Fibroblast of pulmonary artery (primary cell): ENCODE measurements at places on chromosomes 13 and 19.

DNA sequence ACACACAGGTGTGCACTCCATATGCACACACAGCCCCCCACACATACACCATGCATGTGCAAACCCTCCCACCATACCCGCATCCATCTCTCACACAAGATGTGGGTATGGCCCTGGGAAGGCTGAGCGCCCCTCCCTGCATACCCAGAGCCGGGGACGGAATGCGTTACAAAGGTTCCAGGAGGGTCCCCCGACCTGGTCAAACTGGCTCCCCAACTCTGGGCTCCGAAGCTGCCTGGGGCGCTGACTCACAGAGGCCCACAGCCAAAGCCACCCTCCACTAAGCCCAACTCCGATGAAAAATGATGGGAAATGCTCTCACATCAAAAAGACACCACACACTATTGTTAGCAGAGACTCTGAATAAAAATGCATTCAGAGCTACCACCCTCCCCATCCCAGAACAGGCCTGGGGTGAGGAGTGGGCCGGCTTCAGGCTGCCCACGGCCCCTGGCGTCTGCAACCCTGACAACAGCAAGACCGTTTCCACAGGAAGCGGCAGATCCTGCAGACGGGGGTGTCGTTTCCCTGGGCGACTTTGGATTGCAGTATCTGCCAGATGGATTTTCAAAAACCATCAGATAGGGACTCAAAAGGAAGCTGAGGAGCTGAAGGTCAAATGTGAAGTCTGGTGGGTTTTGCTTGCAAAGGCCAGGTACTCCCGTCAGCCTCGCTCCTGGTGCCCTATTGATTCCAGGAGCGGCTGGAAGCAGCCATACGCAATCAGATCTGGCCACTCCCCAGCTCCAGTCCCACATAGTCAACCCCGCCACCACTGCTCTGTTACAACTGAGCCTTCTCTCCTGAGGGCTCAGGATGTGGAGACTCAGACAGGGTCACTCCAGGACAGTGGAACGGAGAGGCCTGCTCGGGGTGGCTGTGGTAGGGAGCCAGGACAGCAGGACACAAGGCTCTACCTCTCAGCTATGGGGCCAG, 14.3 kb downstream of the PEPD start:
- no peak for DNase-seq

GRCh38 chr13:112712451-112713207, 22.8 kb downstream of the ATP11A start:
- DNase-seq = no peak

DNA sequence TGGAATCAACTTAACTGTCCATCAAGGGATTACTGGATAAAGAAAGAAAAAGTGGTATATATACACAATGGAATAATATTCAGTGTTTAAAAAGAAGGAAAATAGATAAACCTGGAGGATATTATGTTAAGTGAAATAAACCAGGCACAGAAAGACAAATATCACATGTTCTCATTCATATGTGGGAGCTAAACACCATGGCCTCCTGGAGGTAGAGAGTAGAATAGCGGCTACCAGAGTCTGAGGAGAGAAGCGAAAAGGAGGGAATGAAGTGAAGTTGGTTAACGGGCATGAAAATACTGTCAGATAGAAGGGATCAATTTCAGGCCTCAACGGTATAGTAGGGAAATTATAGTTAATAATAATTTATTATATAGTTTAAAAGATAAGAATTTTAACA, 147.5 kb upstream of the OBI1 start:
- DNase-seq = no peak

DNA sequence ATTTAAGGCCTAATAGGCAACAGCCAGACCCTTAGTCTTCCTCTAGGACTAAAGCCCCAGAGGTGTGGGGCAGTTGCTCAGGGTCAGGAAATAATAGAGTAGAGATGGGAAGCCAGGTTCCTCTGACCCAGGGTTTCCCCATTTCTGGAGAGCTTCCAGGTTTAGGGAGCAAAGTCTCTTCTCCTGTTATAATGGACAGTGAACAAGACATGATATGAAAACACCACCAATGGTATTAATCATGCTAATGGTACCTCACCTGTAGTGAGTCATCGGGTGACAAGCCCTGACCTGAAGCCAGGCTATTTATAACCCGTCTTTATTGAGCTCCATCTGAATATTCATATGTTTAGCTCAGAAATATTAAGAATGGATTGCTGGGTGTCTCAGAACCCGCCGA, 24.6 kb downstream of the BICRA start:
- DNase-seq = no peak

DNA sequence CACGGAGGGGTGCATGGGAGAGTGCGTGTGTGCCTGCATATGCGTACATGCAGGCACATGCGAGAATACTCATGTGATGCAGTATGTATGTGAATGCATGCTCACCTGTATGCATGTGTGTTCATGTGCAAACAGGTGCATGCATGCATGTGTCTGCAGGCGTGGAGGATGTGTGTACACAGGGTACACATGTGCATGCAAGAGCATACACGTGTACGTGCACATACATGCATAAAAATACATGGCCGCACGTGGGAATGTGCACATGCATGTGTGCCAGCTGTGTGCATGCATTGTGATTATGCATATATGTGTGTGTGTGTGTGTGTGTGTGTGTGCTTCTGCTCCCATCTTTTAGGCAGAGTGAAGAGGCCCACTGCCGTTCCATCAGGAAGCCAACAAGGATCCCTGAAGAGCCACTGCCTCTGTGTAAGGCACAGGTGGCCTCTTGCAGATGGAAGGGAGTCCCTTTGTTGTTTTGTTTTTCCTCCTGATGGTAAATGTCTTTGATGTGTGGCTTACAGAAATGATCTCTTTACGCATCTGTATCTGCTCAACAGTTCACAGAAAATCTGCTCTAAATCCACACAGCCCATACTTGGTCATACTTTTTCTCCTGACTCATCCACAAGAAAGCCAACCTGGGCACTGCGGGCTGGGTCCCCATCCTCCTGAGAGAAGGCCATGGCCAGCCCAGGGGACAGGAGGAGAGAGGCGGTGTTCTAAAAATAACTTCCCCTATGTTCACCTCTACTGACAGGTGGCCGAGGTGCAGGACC, 50.7 kb downstream of the KLF2 start:
- no peak for DNase-seq

GRCh38 chr13:105139380-105140285, 1395.8 kb downstream of the EFNB2 start:
- peak; percentile 16 for DNase-seq

- DNase-seq = no peak
Measured at GRCh38 chr13:79392882-79393563, 13.0 kb downstream of the RBM26 start.

DNA sequence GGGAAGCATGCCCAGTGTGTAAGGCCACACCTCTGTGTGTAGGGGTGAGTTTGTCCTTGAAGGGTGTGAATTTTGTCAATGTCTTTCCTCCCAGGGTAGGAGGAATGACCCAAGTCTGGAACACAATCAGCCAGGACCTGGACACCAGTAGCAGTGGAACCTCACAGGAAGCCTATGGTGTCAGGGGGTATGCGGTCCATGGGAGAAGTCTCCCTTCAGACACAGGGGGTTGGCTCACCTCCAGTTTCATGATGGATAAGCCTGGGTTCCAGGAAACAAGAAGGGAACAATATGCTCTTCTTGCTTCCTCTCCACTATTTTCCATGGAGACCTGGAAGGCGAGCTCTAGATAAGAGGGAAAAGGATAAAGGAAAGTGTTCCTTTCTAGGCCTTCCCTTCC, 23.9 kb downstream of the B3GLCT start:
- peak; percentile 57 for DNase-seq
